ENCODE measurements at places on chromosomes 1 and 21.

GRCh38 chr1:226579781-226580323 is 31.3 kb downstream of the STUM start:
- DNase-seq = no peak

GRCh38 chr1:186858923-186859322 is 30.2 kb downstream of the PLA2G4A start:
- DNase-seq = no peak

DNA sequence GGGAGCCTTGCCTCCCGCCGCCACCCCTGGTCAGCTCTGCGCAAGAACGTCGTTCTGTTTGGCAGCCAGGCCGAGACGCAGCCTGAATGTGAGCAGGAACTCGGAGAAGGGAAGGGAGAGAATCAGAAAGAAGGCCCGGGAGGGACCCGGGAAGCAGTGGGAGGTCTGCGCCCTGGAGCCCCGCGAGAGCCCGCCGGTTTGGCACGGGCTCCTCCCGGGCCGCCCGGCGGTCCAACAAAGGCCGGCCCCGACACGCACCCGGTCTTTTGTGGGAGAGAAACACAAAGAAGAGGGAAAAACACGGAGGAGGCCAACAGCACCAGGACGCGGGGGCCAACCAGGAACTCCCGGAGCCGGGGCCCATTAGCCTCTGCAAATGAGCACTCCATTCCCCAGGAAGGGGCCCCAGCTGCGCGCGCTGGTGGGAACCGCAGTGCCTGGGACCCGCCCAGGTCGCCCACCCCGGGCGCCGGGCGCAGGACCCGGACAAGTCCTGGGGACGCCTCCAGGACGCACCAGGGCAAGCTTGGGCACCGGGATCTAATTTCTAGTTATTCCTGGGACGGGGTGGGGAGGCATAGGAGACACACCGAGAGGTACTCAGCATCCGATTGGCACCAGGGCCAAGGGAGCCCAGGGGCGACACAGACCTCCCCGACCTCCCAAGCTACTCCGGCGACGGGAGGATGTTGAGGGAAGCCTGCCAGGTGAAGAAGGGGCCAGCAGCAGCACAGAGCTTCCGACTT is 2.7 kb upstream of the OLIG2 start:
- DNase-seq = no peak

- DNase-seq = peak; percentile 71
These were observed 382 bp downstream of the GPBP1L1 start for GRCh38 chr1:45686015-45686287.

DNA sequence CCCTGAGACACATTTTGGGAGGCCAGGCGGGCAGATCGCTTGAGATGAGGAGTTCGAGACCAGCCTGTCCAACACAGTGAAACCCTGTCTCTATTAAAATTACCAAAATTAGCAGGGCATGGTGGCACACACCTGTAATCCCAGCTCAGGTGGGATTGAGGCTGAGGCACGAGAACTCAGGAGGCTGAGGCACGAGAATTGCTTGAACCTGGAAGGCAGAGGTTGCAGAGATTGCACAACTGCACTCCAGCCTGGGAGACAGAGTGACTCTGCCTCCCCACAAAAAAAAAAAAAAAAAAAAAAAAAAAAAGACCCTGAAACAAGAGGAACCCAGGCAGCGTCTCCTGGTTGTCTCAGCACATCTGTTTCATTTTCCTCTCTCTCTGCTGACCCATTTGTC is 24.2 kb downstream of the PGM1 start:
- DNase-seq = no peak

- no peak for DNase-seq
These were observed 38.4 kb downstream of the UMODL1 start for GRCh38 chr21:42109473-42109872.

DNA sequence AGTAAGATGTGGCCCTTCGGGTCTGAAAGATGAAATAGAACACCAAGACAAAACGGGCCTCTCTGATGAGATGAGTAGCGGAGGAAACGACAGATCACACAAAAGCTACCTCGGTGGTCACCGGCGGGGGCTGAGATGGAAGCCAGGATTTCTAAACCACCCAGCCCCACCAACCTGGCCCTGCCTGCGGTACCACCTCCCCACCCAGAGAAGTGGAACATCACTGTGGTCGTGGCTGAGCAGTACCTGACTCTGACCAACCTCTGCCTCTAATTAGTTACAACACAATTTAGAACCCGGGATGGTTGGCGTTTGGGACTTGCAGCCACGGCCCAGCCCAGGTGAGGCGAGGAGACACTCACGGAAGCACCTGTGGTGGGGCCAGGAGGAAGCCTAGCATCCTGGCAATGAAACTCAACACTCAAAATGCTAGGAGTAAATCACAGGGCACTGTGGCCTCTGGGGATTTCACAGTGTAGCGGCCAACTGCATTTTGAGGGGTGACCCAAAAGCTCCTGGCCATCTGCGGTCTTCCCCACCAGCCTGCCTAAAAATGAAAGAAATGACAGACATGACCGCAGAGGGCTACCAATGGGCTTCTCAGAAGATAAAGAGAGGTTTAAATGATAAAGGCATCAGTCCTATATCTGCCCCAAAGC is 73.4 kb downstream of the ITPKB start:
- DNase-seq = no peak

- DNase-seq = no peak
These were observed 15.2 kb upstream of the PGBD2 start for GRCh38 chr1:248890549-248891498.

- DNase-seq = no peak
These were observed 39.0 kb downstream of the TBX19 start for GRCh38 chr1:168319691-168320090.

Data from activated naive CD4-positive, alpha-beta T cell treated with anti-CD3 and anti-CD28 coated beads, Interleukin-2, amount 10 ng/mL, durations not matched to agents 7 days and 5 days (primary cell).